ENCODE measurements at places on chromosomes 7 and 10.

- no peak for DNase-seq
Observed at GRCh38 chr7:17466216-17466615, 167.8 kb downstream of the AHR start.

DNA sequence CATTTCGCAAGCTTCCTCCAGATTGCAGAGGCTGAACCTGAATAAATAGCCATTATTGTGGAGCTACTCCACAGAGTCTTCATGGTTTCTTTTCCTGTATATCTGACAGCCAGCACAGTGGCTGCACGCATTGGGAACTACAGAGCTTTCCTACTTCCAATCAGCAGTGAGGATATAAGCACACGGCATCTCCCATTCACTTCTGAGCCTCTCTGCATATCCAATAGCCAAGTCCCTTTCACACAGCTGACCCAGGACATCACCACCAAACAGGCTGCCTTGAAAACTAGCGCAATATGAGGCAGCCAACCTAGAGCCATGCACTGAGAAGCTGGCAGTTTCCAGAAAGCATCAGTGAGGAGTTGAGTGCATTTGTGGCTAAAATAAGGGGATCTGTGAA lies 11.6 kb downstream of the C10orf90 start:
- DNase-seq, result no peak

GRCh38 chr7:46932676-46933424 lies 649.1 kb downstream of the TNS3 start:
- DNase-seq, result no peak

GRCh38 chr7:135204341-135204749 lies 7.0 kb downstream of the WDR91 start:
- no peak for DNase-seq

DNA sequence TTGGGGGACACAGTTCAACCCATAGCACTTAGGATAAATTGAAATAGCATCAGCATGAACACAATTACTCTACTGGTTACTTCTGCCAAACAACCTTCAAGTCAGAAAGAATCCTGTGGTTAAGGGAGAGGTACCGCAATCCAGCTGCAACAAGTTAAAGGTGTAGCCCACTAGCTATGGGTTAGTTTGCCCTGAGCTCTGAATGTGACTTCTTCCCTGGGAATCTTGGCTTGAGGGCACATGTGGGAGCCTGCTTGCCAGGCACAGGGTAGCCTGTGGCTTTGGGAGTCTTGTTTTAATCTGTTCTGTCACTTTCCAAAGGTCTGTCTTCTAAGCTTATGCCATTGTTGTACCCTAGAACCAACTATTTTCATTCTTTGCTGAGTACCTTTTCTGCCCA lies 8.9 kb upstream of the SGPL1 start:
- no peak for DNase-seq

DNA sequence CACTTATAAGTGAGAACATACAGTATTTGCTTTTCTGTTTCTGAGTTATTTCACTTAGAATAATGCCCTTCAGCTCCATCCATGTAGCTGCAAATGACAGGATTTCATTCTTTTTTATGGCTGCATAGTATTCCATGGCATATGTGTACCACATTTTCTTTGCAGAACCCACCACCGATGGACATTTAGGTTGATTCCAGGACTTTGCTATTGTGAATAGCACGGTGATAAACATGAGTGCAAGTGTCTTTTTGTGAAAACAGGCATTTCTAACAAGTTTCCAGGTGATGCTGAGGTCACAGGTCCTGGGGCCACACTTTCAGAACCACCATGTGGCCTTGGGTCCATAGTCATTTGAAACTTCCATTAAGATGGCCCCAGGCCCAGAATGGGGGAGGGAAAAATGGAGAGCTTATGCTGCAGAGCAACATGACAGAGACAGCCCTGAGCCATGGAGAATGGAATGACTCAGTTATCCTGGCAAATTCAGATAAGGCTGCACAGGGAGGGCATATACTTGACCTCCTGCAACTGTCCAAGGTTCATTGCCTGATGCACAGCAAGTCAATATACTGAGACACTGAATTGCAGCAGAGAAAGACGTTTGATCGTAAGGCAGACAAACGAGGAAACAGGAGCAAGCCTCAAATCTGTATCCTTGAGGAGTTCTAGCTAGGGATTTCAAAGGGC lies 248.0 kb upstream of the GALNT17 start:
- DNase-seq, result no peak

GRCh38 chr10:1253523-1254353 lies 197.6 kb downstream of the WDR37 start:
- DNase-seq, result no peak

GRCh38 chr10:109875828-109876821 lies 47.2 kb downstream of the XPNPEP1 start:
- DNase-seq, result no peak
